Stimulated activated CD4-positive, alpha-beta T cell treated with anti-CD3 and anti-CD28 coated beads, TNF-alpha, amount 100 ng/mL, for 4 hours (primary cell): ENCODE measurements at places on chromosomes 4 and X.

DNA sequence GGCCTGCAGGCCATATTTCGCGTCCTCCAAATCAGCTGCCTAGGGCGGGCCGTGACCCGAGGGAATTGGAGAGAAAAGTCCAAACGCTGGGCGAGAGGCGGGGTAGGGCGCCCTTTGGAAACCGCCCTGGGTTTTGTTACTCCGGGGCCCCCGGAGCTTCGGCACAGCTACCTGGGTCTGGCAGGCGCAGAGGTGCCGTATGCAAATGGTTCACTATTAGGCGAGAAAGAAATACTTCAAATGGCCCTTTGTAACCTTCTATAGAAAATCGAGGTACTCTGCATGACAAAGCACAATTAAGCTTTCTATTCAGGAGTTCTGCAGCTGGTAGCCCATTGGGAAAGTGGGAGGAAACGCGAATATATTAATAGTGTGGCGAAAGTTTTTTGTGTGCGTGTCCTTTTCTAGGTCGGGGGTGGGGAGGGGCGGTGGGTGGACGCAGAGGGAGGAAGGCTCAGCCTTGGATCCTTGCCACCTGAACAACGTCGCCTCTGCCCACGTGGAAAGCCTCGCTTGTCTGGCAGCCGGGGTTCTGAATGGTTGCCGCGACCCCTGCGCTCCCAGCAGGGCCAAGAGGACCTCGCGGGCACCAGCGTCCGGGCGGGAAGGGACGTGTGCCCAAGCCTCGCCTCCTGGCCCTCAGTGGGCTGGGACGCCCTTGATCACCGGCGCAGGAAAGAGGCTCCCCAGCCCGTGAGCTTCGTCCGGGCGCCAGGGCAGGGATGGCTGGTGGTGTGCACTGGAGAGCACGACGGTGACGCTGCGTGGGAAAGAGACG, 9.5 kb downstream of the GSX2 start:
- DNase-seq: no peak

DNA sequence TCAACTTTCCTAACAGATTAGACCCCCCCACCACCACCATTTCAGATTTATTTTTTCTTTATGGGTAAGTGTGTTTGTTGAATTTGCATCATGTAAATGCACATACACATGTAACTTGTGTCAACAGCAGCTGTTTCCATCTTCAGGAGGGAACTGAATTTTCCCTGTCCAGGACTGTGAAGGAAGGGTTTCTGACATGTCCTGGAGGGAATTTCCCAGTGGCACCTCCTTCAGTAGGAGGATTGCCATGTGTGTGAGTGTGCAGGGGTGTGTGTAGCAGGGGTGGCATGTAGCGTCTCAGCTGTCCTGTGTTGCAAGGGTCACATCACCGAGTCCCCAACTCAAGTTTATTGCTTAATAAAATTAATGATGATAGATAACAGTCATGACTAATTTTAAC, 19.7 kb downstream of the HERC6 start:
- no peak for DNase-seq

- no peak for DNase-seq
These were observed 86.5 kb upstream of the LEF1 start for GRCh38 chr4:108255203-108255747.

GRCh38 chrX:142312591-142312990, 107.5 kb upstream of the MAGEC2 start:
- no peak for DNase-seq

DNA sequence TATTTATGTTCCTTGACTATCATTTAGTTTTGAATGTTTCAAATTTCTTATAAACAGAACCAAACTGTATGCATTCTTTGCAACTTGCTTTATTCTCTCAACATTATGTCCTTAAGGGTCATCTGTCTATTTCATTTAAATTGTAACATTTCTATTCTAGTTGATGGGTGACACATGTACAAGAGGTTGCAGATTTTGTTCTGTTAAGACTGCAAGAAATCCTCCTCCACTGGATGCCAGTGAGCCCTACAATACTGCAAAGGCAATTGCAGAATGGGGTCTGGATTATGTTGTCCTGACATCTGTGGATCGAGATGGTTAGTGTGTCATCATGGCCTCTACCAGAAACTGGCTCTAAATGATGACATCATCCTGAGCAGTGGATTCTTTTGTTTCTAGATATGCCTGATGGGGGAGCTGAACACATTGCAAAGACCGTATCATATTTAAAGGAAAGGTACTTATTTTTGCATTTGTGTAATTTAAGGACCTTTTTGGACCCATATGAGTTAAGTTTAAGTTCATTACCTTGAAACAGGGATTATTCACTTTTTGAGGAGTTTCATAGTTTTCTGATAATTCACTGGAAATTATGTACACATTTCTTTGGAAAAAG, 6.1 kb downstream of the LIAS start:
- no peak for DNase-seq

DNA sequence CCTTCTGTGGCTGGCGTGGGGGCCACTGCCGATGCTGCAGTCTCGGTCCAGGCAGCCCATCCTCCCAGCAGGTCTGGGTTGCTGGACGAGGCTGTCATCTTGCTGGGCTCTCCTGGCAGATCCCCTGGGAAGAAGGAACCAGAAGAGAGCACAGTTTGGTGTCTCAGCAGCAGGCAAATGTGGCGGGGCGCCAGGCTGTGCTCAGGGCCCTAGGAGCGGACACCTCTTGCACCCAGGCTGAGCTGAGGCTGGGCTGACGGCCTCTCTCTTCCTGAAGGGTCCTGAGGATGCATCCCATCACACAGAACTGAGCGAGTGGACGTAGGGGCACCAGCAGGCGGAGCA, 39.2 kb upstream of the CPLX1 start:
- DNase-seq: no peak

DNA sequence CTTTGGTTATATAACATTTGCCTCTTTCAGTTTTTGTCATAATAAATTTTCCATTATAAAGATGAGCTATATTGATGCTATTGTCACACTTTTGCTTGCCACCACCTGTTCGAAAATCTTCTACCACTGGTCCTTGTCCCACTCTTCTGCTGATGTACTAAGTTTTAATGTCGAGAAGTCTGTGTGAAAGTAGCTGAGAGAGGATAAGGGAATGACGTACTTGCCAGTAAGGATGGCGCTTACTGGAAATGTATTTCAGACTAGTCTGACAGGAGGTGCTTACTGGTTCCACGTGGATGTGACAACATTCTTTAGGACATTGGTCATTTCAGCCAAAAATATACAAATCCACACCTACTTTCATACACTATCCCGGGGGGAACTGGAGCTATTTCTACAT, 132.7 kb upstream of the NR3C2 start:
- no peak for DNase-seq

- no peak for DNase-seq
These were observed 77.3 kb downstream of the FHDC1 start for GRCh38 chr4:153013202-153013977.

- no peak for DNase-seq
These were observed 8.7 kb upstream of the CDS1 start for GRCh38 chr4:84574069-84574720.

DNA sequence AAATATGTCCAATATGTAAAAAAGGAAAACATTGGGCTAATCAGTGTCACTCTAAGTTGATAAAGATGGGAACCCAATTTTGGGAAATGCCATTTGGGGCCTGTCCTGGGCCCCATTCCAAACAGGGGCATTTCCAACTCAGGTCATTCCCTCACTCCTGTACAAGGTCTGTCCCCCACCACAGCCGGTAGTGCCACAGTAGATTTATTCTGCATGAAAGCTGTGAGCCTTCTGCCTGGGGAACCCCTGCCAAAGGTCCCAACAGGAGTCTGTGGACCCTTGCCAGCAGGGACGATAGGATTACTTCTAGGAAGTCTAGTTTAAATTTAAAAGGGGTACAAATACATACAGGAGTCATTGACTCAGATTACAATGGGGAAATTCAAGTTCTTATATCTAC, 317.6 kb upstream of the GNPDA2 start:
- no peak for DNase-seq

DNA sequence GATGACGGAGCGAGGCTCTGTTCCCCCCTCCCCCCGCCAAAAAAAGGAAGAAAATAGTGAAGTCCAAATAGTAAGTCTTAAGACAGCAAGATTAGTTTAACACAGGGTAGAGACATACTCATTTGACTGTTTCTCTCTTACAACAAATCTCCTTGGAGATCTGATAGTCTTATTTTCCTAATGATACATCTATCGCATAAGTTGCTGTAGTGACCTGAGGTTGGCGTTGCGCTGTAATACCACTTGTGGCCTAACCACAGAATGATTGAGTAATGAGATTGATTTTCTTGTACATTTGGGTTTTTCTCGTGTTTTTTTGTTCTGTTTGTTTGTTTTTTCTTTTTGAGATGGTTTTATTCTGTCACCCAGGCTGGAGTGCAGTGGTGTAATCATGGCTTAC, 27.2 kb downstream of the OCIAD1 start:
- no peak for DNase-seq

DNA sequence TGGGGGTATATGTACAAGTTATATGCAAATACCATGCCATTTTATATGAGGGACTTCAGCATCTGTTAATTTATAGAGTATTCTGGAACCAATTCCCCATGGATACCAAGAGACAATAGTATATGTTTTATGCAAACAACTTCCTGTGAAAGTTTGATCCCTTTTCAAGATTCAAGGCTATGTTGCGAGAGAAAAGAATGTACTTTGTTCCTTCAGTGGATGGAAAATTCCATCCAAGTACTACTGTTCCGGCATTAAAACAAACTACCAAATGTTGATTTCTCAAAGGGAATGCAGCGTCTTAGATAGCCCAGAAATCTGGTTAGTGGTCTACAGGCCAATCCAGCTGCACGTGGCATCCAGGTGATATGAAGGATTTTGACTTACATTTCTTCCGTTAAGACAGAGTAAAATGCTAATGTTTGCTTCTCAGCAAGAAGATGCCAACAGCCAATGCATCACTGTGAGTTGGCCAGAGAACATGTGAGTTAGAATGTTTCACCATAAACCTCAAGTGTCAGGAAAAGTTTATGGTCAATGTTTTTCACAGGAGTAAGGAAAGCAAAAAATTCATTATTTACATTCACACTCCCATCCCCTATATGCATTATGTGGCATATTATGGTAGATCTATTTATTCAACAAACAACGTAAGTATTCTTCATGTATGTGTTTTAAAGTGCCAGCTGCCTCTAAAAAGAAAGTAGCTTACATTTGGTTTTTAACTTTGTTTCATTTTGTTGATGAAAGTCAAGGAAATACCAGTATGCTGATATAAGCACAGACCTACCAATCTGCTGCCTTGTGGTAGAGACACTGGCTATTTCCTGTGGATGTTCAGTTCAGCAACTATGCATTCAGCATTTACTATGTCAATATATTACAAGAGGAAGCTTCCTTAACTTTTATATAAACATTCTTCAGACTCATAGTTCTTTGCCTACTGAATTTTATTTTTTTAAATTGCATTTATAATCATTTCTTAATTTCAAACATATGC, 44.4 kb downstream of the METTL14 start:
- no peak for DNase-seq

DNA sequence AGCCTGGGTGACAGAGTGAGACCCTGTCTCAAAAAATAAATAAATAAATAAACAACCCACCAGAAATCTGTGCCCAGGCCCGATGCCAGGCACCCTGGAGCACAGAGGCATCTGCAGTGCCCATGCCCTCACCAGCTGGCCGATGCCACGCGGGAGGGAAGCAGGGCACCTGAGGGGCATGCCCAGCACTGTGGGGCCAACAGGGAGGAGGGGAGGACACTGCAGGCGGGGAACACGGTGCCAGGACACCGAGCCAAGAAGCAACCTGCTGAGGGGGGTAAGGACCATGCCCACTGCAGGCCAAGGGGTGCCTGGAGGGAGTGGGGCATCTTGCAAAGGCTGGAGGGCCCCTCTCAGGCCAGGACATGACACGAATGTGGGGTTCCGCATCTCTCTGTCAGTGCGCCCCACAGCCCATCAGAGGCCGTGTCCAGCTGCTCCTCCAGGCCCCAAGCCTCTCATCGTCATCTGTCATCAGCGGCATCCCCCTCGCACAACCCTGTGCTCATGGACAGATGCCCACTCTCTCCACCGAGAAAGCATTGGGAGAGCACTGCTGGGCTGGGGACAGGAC, 13.3 kb upstream of the DUSP9 start:
- no peak for DNase-seq

DNA sequence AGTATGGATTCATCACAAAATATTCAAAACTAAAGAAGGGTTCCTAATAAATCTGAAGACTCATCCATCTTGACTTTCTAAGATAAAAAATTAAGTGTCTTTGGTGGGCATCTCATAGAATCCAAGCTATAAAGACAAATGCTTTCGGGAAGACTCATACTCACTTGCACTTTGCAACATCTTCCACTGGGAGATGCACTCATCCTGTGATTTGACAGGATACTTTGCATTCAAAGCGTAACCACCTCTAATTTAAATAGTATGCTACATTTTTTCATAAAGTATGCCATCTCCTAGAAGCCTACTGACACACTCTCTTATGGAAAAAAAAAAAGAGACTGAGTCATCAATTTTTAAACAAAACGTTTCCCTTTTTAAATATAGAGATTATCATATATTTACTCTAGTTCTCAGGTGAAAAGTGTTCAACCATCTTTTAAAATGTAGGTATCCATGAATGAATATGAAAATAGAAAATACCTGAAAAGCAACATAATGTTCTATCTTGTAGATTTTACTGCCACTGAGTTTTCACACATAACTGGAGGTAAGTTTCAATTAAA, 119.6 kb downstream of the KLHL13 start:
- no peak for DNase-seq

DNA sequence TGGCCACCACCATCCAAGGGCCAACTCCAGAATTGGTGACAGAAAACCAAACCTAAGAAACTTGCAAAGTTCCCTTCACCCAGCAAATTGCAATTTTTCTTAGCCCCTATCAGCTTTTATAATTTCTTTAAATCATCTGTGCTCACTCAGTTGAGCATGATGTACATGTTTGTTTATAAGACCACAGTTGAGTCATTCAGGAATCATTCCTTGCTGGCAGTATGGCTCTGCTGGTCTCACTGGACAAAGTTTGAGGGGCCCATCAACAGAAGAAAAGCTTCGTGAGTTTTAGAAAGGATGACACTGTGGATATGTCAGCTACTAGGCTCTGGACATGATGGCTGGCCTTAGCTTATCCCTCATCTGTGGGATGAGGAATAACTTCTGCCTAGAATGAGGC, 4.0 kb downstream of the TRPC5 start:
- no peak for DNase-seq

- DNase-seq: no peak
These were observed 93.6 kb upstream of the FTHL17 start for GRCh38 chrX:31165241-31166035.

DNA sequence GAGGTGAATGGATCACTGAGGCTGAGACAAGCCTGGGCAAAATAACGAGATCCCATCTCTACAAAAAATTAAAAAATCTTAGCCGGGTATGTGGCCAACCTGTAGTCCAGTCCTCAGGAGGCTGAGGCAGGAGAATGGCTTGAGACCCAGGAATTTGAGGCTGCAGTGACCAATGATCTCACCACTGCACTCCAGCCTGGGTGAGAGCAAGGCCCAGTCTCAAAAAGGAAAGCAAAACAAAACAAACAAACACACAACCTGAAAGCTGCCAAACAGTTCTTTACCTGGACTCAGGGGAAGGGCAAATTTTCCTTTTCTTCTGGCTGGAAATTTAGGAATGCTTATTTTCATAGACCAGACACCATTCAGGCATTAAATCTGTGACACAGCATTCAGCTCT, 163.1 kb upstream of the FAT1 start:
- no peak for DNase-seq

- no peak for DNase-seq
These were observed 969.3 kb upstream of the FTHL17 start for GRCh38 chrX:32041181-32041580.

- DNase-seq: no peak
These were observed 659.3 kb upstream of the SLIT2 start for GRCh38 chr4:19592391-19592790.
